ENCODE measurements at places on chromosomes 6 and 20.

DNA sequence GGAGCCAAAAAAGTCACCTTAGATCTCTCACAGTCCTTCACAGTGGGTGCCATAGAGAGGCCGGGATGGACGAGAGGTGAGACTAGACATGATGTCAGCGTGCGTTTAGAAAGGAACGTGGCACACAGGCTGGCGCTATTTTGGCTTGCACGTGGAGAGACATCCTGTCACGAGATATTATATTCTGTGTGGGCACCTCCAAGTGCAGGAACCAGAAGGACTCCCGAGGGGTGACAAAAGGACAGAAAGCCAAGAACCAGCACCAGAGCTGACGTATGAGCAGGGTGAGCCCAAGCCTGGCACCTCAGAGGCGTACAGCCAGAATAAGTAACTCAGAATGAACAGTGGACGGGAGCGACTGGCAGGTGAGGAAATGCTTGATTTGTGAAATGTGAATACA lies 49.9 kb upstream of the QKI start:
- DNase-seq = no peak

- DNase-seq = no peak
Observed at GRCh38 chr20:34886122-34886521, 9.7 kb downstream of the ACSS2 start.

DNA sequence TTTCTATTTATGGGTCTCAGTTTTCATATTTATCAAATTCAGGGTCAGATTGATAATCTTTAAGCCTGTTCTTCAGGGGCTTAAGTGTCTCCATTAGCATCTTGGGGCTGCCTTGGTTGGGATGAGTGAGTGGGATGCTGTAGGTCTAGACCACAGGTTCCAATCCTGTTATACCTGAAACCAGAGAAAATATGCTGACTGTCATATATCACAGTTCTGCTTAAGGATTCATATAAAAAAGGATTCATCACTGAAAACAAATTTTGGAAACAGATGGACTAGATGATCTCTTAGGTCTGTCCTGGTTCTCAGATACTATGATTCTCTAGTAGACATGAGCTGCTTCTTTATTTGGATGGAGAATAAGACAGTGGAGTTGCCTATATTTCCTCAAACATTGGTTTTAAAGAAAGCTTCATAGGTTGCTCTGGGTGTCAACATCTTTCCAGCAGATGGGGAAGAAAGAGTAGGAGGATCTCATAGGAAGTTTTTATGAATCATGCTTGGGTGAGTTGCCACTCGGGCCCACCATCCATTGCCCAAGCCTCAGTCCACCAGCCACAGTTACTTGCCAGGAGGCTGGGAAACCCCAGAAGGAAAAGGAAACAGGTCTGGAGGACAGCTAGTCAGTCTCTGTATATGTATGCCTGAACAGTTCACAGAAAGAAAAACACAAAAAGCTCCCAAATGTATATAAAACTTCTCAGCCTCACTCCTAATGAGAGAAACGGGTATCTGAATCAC lies 42.9 kb upstream of the MAP7 start:
- no peak for DNase-seq

- DNase-seq = no peak
Observed at GRCh38 chr6:154624038-154624599, 109.1 kb upstream of the SCAF8 start.

- peak; percentile 99 for DNase-seq
Observed at GRCh38 chr6:32952817-32953739, at the start of gene HLA-DMA. HLA-DMA (minus strand) TSS chr6:32953097; CDS start chr6:32953036, 61 bp downstream.

- DNase-seq = no peak
Observed at GRCh38 chr20:13432126-13432525, 206.6 kb downstream of the TASP1 start.

GRCh38 chr6:88248709-88249321 lies 82.7 kb upstream of the CNR1 start:
- DNase-seq = no peak

- no peak for DNase-seq
Observed at GRCh38 chr6:63676412-63677114, 41.0 kb downstream of the PHF3 start.

GRCh38 chr20:57450419-57450818 lies 59.2 kb downstream of the RBM38 start:
- no peak for DNase-seq

DNA sequence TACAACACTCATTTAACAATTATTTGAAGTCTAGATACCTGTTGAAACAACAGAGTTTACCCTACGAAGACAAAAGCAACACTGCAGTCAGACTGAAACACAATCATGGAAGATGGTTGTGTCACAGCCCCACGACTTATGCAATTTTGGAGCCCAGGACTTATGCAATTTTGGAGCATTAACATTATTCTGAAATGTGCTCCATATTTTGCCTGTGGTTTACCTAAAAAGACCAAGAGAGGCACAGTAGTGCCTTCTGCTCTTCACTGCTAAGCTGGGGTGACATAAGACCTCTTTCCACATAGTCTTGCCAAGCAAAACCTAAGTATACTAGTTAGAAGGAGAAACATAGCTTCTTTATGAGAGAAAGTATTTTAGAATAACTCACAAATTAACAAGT lies 216.5 kb downstream of the PTPRK start:
- DNase-seq = no peak

- no peak for DNase-seq
Observed at GRCh38 chr6:51908243-51908642, 179.2 kb downstream of the PKHD1 start.

- no peak for DNase-seq
Observed at GRCh38 chr6:27623103-27623502, 150.2 kb upstream of the ZNF184 start.

- DNase-seq = no peak
Observed at GRCh38 chr6:146904596-146904995, 299.6 kb upstream of the STXBP5 start.

DNA sequence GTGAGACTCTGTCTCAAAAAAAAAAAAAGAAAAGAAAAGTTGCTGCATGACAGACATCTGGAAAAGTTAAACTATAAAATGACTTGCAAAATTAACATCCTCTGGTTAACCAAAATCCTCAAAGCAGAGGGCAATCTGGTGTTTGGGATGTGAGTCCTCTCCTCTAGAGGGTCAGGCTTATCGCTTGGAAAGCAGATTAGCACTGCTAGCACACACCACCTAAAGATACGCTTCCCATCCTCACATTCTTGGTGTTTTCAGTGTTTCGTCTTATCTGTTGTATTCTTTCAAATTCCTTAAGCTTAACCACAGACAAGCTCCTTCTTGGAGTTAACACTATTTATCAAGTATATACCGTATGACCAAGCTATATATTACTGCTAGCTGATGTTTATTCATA lies 198.0 kb downstream of the SOX4 start:
- DNase-seq = no peak

DNA sequence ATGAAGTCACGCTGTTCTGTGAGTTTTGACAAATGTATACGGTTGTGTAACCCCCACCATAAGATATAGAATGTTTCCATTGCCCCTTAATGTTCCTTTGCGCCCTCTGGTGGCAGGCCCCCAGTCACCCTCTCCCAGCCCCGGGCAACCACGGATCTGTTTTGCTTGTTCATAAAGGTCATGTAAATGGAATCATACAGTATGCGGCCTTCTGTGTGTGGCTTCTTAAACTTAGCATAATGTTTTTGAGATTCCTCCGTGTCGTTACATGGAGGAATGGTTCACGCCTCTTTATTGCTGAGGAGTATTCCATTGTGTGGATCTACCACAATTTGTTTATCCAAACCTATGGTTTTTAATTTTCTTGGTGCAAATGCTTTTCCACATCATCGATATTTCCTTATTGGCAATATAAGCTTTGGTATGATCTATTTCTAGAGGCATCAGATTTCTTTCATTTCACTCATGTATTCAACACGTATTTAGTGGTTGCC lies 28.4 kb downstream of the LYRM2 start:
- DNase-seq = peak; percentile 60

DNA sequence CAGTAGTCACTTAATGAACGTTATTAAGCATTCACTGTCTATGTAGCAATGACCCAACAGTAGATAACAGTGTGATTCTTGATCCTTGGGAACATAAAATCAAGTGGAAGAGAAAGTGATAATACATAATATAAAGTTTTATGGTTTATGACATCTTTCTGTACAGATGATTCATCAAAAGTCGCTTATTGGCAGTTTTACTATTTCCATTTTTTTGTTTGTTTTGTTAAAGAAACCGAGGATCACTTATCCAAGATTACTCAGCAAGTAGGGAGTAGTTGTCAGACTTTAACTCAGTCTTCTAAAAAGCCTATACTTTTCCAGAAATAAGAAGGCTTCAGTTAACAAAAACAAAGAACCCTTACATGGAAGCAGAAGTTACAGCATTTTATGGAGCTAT lies 260.8 kb downstream of the ZFAND3 start:
- DNase-seq = peak; percentile 57

DNA sequence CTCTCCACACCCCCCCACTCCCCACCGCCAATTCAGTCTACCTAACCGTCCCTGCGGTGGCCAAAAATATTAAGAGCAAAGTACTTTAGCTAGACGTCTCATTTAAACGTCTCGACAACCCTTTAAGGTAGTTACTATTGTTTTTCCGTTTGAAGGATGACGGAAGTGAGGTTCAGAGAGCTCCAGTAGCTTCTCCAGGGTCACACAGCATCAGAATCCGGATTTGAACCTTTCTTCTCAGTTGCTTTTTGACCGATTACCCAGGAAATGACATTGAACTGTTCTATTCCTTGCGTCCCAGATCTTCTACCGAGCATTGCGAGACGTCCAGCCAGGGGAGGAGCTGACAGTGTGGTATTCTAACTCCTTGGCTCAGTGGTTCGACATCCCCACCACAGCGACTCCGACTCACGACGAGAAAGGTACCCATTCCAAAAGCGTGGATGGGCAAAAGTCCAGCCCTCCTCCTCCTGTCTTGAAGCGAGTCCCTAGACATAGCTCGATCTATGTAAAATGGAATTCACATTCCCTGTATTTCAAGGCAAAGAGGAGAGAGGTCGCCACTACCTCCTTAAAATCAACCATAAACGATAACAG lies 2.4 kb downstream of the PRDM13 start:
- DNase-seq = no peak

- DNase-seq = no peak
Observed at GRCh38 chr6:23980965-23981364, 145.1 kb upstream of the NRSN1 start.

DNA sequence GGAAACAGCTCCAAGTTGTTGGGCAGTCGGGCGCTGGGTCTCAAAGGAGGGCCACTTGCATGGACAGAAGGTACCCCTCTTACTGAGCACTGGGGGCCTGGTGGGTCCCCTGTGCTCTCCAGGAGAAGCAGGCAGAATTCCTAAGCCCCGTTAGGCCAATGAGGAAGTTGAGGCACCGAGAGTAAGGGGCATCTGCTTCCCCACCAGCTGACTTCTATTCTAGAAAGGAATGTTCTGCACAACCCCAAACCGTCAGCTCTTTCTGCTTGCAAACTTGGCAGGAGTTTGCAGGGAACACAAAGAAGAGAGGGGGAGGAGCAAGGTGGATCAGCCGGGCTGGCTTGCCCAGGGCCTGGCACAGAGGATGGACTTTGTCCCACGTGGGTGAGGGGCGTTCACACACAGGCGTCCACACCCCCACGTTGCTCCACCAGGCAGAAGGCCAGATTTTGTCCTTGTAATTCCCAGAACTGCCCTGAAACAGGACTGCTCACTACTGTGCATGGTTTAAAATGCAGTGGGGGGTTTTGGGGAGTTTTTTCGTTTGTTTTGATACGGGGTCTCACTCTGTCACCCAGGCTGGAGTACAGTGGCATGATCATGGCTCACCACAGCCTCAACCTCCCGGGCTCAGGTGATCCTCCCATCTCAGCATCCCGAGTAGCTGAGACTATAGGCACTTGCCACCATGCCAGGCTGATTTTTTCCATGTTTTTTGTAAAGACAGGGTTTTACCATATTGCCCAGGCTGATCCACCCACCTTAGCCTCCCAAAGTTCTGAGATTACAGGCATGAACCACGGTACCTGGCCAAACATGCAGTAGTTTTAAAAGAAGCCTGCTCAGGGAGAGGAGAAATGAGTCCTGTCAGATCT lies 93.3 kb downstream of the SNX5 start:
- peak; percentile 98 for DNase-seq

DNA sequence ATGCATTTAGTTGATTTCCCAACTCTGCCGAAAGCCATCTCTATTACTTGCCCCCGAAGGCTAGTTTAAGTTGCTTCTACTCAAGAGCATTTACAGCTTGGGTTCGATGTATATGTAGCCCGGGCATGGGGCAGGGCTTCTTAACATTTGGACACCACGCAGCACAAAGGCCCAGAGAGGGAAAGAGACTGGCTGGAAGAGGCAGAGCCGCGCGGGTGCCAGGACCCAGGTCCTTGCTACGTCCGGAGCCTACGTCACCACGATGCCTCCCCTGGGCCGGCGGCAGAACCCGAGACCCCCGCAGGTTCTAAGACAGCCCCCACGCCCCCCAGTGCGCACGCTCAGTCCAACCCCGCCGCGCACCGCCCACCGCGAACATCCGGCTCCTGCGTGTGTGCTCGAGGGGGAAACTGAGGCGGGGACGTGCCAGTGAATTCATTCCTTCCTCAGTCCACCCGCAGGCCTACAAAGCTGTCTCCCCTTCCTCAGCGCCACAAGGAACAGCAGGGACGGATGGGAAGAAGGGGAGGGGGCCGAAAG lies 367 bp upstream of the PCIF1 start:
- DNase-seq = peak; percentile 46

DNA sequence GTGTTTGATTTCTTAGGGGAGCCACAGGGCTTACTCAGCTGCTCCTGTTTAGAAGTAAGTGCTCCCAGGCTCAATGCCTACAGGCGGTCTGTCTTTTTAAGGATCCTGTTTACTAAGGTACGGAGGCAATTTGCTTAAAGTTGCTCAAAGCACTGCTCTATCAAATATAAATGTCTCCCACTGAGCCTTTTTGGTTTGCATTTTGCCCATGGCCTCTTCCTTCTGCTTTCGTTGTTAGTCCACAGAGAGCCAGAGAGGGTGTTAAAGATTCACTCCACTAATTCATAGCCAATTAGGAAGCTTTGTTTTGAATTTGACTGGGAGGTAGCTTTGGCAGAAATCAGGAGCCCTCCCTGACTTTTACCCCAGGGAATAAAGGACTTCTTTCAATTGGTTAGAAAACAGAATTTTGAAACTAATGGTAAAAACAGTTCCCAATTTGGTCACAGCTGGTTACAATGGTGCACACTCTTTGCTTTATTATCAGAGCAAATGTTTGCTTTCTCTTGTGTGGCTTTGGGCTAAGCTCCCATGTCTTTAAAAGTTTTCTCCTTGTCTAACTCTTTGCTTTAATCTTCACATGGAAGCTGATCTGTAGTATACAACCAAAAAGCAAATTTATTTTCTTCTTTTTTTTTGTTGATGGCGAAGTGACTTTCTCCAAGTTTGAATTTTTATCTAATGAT lies 126.2 kb downstream of the IMPG1 start:
- no peak for DNase-seq

GRCh38 chr6:23879816-23880215 lies 246.2 kb upstream of the NRSN1 start:
- no peak for DNase-seq

DNA sequence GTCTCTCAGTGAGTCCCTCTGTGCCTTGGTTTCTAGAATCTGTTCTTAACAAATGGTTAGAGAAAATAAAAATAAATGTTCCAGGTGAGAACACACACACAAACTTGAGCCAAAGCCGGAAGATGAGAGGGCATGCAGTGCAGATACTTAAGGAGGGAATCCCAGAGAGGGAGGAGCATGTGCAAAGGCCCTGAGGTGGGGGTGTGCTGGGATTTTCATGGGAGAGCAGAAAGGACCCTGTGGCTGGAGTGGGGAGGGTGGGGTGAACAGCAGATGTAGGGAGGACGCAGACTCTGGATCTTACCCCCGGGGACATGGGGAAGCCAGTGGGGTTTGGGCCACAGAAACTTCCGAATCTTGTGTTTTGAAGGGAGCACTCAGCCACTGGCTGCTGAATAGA lies 17.5 kb downstream of the TFAP2C start:
- DNase-seq = no peak
